Fibroblast of lung (primary cell): ENCODE measurements at places on chromosomes 4 and X.

DNA sequence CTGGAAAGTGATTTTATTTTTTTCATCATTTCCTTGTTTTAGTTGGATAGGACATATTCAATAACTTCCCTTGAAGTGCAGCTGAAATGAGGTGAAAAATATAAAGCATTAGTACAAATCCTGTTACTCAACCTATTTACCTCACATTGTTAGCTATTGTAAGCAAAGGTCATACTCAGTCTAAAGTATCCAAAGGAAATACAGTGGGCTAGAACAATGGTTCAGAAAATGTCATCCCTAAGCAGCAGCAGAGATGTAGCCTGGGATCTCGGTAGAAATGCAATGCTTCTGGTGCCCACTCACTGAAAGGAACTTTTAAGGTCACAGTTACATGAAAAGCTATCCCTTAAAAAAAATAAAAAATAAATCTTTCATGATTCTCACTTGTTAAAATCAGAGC, 300.6 kb downstream of the PPP4R3C start:
- H3K27ac ChIP-seq = no peak overlapping the region
- DNase-seq = no peak
- no peaks in the 10 kb centered on the region for H3K27me3 ChIP-seq

DNA sequence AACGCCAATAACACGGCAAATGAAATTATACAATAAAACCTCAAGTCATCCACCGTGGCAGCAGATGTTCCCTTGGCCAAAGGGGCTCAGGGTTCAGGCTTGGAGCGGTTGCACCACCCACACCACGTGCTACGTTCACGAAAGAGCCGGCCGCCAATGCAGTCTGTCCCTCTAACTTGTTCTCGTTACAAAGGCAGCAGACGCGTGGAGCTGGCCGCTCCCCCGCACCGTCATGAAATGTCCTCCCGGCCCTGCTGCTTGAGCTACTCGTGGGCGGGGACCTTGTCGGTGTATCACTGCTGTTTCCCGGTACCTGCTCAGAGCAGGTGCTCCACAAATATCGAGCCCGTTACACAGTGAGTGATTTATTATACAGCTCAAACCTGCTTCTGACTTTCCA, 36.4 kb upstream of the MAN2B2 start:
- H3K4me1 ChIP-seq = no peaks in the 10 kb centered on the region
- no peaks in the 10 kb centered on the region for H3K36me3 ChIP-seq
- H3K27ac ChIP-seq = no peak overlapping the region

- H3K4me1 ChIP-seq = no peaks in the 10 kb centered on the region
- H3K27me3 ChIP-seq = no peaks in the 10 kb centered on the region
- no peak overlapping the region for H3K4me3 ChIP-seq
- peaks cover 12% of the 10 kb centered on the region for H3K36me3 ChIP-seq
- no peak for DNase-seq
- H3K27ac ChIP-seq = no peak overlapping the region
Measured at GRCh38 chr4:958314-958665, 15.1 kb downstream of the DGKQ start.

DNA sequence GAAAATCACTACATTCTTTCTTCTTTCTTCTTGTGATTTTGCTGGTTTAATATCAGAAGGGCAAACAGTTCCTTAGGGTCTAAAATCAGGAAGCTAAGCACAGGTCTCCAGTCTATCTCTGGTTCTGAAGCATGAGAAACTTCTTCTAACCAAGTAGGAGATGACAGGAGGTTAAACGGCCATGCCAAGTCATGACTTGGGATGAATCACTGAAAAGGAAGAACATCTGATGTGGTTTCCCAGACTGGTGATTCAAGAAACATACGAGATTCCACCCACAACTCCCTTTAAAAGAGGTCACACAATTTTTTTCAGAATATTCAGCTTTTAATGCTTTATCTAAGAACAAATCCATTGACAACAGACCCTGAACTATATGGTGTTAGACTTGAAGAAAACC, 684.0 kb upstream of the PRKX start:
- no peak overlapping the region for H3K27ac ChIP-seq
- no peaks in the 10 kb centered on the region for H3K36me3 ChIP-seq
- no peak overlapping the region for H3K4me3 ChIP-seq
- H3K4me1 ChIP-seq = no peaks in the 10 kb centered on the region
- no peaks in the 10 kb centered on the region for H3K27me3 ChIP-seq
- DNase-seq = no peak

GRCh38 chrX:119871245-119871598, 311 bp downstream of the RNF113A start:
- H3K36me3 ChIP-seq = no peaks in the 10 kb centered on the region
- H3K27me3 ChIP-seq = no peaks in the 10 kb centered on the region
- H3K4me1 ChIP-seq = no peaks in the 10 kb centered on the region

DNA sequence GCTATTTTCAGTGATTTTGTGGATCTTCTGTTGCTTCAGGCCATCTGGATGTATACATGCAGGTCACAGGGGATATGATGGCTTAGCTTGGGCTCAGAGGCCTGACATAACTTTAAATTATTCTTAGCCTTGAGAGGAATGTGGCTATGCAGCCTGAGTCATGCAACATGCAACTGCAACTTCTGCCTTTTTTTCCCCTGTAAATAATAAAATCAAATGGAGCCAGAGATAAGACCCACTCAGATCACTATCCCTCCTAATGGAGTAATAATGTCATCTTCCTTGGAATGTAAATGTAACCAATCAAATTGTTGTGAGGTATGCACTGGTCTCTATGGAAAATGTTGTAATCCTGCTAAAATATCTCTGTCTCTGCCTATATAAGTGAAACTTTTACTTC, 54.9 kb downstream of the MAGEB17 start:
- no peaks in the 10 kb centered on the region for H3K4me1 ChIP-seq
- H3K36me3 ChIP-seq = no peaks in the 10 kb centered on the region
- no peak overlapping the region for H3K27ac ChIP-seq
- no peaks in the 10 kb centered on the region for H3K27me3 ChIP-seq
- no peak for DNase-seq
